ENCODE measurements at places on chromosomes 5 and 9. TPM values are rescaled to one million over a fixed set of nuclear protein-coding genes. Genes with fewer than 3 reads are reported as not detected.

ECSCR gene
- 6.3 TPM for total RNA-seq

TCF7 gene
- total RNA-seq: 11.1 TPM

SPOUT1 gene
- 40.1 TPM for total RNA-seq

BAAT gene
- not detected for total RNA-seq

SLC45A2 gene
- 0.17 TPM for total RNA-seq

GRCh38 chr9:34475097-34475496 is 16.5 kb downstream of the DNAI1 start:
- DNase-seq: no peak

DNA sequence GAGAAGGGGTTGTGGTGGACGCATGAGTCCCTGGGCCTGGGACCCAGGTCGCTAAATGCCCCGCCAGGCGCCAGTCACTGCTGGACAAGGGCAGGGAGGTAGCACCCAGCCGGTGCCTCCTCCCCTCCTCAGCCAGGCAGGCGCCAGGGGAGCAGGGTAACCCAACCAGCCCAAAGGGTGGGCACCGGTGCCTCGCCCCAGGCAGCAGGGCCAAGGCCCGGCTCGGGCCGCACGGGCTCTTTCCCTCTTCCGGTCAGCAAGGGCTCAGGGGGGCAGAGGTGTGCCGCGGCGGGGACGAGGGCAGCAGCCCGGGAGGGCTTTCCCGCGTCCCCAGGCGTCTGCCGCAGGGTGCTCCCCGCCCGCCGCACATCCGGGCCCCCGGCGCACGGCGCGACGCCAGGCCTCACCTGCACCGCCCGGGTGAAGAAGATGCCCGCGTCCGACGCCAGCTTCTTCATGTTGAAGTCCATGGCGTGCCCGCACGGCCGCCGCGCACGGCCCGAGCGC is 393 bp downstream of the SH3GLB2 start:
- no peak for DNase-seq

- DNase-seq: no peak
Observed at GRCh38 chr5:44713446-44713845, 95.3 kb upstream of the MRPS30 start.

DNA sequence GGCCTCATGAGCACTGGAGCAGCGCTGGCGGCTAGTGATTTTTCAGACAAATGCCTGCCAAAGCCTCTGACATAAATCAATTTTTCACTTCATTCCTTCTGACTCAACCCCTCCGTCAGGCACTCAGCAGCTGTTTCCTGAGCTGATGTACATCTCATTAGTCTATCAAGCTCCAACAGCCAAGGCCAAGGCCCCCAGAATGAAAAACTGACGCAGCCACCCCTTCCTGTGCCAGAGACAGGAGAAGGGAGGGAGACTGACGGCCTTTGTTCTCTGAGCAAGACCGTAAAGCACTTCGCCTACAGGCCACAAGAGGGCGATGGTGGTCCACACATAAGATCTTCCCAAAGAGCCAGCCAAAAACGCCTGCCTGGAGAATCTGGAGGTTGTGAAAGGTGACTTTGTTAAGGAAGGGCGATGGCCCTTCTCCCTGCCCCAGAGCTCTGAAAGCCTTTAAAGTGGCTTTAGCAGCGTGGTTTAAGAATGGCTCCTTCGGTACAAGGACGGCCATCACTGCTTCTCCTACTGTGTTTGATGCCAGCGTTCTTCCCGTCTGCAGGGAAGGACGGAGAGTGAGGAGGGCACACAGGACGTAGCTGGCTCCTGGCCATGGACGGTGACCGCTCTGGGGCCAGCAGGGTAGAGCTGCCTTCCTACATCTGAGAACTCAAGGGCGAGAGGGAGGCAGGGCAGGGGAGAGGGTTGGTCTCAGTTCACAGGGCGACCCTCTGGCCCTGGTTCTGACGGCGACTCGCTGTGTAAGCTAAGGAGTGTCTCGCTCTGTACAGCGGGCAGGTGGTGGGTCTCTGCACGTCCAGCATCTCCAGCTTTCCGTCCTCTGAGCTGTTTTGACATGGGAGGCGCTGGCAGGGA is 37.0 kb downstream of the ALG2 start:
- DNase-seq: peak; percentile 95

All from G401 (cell line).